ENCODE measurements at places on chromosomes 6 and 20.

DNA sequence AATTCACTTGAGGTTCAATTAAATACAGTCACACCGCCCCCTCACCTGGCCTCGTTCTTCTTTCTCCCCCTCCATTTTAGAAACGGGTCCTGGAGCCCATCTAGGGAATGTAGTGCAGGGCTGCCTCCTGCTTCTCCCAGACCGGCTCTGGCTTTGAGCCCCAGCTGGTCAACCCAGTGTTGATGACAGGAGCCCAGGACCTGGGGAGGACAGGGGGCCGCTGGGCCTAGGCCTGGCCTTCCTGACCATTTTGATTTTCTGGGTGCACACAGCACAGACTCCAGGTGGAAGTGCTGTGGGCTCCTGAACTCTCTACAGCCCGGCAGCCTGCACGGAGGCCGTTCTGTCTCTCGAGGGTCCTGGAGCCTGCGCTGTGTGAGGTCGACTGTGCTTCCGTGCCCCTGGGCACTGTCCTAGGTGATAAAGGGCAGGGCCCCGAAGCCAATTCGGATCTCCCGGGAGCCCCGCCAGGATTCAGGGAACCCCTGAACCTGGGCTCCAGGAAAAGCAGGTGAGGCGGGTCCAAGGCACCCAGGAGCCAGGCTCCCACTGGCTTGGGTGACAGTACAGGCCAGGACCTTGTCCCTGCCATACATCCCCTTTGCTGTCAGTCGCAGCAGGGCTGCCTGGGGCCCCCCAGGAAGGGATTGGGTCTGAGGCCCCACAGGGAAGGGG, 23.3 kb downstream of the NPEPL1 start:
- no peak for DNase-seq

DNA sequence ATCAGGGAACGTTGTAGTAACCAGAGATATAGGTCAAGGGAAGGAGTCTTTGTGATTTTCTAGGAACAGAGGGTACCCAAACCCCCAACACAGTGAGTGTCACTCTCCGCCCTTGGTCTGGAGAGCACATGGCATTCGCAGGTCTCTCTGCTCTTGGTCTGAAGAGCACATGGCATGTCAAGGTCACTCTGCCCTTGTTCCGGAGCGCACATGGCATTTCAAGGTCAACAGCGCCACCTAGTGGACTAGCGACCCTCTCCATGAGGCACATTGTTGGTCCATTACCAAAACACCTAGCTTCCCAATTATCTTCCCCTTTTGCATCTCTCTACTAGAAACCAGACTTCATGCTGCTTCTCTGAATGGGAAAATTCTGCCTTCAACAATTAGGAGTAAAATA, 260.0 kb downstream of the C6orf118 start:
- no peak for DNase-seq

DNA sequence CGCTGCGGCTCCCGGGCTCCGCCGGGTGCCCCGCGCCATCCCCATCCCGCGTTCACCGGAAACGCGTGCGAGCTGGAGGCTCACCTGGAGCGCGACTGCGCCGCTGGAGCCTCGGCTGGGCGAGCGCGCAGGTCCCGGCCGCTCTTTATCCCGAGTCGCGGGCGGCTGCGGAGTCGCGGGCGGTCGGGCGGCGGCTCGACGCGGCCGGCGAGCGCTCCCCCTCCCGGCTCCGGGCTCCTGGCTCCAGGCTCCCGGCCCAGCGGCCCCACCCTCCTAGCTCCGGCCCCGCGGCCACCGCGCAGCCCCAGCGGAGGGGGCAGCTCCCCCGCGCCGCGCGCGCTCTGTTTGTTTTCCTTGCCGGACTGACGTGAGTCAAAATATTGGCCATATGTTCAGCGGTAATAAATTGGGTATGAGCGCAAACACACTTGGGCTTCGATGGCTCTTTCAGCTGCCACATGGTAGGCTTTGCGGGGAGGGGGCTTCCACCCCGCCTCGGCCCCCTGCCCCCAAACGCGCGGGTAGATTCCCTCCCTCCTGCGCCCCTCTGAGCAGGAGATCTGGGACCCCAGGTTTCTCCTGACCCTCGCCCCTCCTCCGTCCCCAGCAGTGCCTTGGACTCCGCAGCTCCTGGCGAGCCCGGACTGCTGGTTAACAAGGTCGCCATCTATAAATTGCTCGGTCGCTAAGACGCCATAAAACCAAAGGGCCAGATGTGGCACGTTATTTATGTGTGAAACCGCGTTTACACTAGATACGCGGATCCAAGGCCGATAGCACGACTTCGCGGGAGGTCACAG, 8.8 kb upstream of the NKX2-2 start:
- DNase-seq, result no peak

GRCh38 chr6:154683756-154684523, 49.3 kb upstream of the SCAF8 start:
- DNase-seq, result no peak

DNA sequence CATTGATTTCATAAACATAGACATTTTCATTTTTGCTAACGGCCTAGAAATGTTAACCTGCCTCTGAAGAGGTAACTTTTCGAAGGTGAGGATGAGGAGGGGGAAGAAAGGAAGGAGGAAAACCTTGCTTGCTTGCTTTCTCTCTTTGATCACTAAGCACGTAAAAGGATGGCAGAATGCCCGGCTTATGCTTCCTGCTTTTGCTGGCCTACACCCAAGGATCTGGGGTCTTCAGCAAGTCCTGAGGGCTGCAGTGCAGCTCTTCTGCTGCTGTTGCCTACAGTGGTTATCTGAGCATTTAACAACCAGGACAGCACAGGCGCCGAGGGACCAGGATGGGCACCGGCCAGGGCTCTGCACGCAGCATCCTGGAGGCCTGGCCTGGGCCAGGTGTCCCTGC, 150.8 kb upstream of the TAB2 start:
- no peak for DNase-seq

DNA sequence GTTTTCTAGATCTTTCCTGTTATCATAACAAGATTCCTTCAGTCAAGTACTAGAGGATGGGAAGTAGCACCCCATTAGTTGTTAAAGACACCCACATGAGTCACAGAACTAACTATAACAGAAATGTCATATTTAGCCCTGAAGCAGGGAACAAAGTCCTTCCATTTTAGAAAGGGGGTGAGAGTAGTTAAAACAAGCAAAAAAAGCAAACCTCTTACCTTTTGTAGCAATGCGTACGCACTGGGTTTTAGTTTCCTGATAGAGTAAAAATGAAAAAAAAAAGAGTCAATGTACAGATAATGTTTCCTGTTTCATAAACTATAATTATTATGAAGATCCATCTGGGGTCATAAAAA, 163.7 kb upstream of the THEMIS start:
- DNase-seq, result no peak

Measured in ascending aorta (tissue), 2 donors.